ENCODE measurements at places on chromosomes 16 and 17.

- no peak for DNase-seq
These were observed 158.6 kb downstream of the C16orf78 start for GRCh38 chr16:49531931-49532840.

GRCh38 chr16:13291591-13292333 lies 390.4 kb downstream of the SHISA9 start:
- DNase-seq, result no peak

DNA sequence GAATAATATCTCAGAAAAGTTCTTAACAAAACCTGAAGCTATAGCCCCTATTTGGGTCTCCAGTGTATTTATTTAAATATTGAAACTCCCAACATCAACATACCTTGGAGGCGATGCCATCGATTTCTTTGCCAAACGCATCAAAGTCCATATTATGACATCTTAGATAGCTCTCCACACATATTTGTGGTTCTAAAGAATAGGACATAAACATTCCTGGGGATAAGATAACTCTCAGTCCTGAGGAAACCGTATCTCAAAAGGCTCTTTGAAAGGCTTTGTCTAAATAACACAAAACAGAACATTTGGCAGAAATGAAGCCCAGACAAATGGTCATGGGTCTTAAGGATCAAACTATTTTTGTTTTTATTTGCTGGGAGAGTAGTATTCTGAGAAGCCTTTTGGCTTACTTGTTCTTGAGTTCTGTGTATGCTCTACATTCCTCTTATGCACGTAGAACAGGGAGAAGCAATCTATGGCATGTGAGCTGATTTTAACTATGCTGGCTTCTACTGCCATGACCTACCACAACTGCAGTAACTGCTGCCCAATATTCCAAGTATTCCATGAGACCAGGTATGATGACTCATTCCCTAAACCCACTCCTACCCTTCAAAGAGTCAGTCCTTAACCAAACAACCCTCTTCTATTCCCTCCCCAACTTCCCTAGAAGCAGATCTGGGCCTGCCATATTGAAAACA lies 279.0 kb upstream of the ZFHX3 start:
- no peak for DNase-seq

GRCh38 chr17:13263746-13264145 lies 245.9 kb upstream of the ELAC2 start:
- DNase-seq, result no peak

DNA sequence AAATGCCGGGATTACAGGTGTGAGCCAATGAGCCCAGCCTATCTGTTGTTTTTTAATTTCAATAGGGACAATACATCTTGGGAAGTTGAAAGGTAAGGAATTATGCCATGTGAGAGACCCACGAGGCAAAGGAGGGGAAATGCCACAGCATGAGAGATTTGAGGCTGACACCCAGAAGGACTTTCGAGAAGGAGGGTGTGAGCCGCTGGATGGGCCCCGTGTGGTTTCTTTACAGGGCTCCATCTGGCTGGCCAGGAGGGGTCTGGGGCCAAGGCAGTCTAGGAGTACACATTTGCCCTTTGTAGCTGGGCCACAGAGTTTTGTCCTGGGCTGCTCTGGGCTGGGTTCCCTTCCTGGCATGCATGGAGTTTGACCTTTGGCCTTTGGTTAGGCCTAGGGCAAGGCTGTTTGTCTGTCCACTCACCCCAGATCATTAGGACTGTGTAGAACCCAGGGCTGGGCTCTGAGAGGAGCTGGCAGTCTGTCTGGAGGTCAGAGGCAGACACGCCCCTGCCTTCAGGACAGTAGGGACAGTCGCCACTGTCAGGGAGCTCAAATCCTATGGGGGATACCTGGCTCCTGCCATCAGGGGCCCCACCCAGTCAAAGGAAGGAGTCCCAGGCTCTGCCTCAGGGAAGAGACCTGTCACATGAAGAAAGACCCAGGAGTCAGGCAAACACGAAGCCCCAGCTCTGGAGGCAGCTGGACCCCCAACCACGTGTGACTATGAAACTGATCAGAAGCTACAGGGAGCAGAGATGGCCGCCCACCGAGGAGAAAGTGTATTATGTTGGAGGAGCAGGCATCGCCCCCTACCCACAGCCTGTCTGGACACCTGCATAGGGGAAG lies 24.2 kb upstream of the NXPH3 start:
- no peak for DNase-seq

GRCh38 chr17:10585529-10585928 lies 36.1 kb upstream of the MYH2 start:
- DNase-seq, result no peak

GRCh38 chr16:29790183-29790948 lies at the start of gene KIF22:
Gene KIF22, plus strand, starts transcription at chr16:29790751. Its CDS starts 9 bp downstream, at chr16:29790760.
- DNase-seq, result peak; percentile 100

DNA sequence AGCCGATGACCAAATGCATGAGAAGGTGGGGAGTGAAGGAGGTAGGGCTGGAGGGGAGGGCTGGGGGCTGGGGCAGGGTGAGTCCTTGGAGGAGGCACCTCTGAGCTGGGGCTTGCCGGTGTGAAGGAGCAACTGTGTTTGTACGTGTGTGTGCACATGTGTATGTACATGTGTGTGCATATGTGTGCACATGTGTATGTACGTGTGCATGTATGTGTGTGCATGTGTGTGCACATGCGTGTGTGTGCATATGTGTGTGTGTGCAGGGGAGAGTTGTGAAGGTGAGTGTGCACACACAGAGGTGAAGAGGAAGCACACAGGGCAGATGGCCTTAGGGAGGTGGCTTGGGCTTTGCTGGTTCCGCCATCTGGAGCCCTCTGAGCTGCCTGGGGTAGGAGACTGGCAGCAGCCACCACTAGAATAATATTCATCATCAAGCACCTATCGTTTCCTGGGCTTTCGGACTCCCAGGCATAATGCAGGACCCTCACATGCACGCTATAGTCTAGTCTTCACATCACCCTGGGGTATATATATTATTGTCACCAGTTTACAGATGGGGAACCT lies 120.9 kb upstream of the CDC42EP4 start:
- DNase-seq, result no peak

DNA sequence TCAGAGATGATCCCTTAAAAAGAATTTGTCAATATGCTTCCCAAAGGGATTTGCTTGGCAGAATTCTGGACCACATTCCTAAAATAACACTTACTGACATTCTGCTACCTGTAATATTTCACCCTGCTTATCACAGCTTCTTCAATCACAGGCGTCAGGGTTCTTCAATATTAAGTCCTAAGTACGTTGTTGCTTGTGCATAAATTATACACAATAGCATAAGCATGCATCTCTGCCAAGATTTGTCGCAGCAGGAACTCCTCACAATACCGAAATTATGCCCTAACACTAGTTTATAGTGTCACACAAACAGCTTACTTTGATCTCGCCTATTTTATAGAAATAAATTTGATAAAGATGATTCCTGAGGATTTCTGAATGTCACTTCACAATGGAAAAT lies 48.9 kb downstream of the UBE2G1 start:
- no peak for DNase-seq

DNA sequence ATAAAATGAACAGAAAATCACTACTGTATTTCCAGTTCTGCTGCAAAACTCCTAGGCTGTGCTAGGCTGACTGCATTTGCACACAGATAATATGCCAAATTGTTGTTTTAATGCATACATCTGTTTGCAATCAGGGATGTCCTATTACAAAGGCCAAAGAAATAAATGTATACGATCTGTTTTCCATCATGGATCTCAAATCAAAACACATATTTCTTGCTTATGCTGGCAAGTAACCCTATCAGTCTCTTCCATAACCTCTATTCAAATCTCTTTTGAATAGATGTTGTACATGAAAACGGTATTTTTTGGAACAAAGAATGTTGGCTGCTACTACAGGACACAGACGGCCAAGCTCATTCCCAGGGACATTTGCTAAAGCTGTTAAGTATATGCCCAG lies 56.6 kb downstream of the DUSP14 start:
- DNase-seq, result no peak

GRCh38 chr17:59877965-59878364 lies 14.8 kb downstream of the TUBD1 start:
- no peak for DNase-seq

- DNase-seq, result no peak
These were observed 1.7 kb upstream of the ZNF423 start for GRCh38 chr16:49857423-49858181.

All from activated T-cell treated with anti-CD3 and anti-CD28 coated beads for 24 hours (primary cell).